ENCODE measurements at places on chromosomes 2 and 18. TPM values are rescaled to one million over a fixed set of nuclear protein-coding genes. Genes with fewer than 3 reads are reported as not detected.
A peak's percentile ranks its signal among the peaks of the same experiment; 100 is the strongest.

DNA sequence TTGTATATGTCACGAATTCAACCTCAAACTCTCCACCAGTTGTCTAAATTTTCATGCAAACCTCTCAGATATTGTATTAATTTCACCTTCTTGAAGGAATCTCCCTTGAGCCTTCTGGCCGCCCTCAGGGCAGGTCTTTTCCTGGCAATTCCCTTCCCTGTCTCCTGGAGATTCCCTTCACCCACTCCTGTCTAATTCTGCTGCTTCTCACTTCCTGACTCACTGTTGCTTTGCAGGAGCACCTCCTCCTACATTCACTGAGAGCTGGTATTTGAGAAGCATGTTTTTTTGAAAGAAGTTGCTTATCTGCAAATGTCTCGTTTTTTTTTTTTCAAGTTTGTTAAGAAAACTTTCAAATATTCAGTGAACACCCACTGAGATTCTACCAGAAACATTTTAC, 79.9 kb upstream of the OTOS start:
- DNase-seq = no peak

- no peak for DNase-seq
These were observed 308.4 kb upstream of the MYT1L start for GRCh38 chr2:2639251-2640139.

- DNase-seq = no peak
These were observed 231.8 kb upstream of the MYT1L start for GRCh38 chr2:2562867-2563266.

DNA sequence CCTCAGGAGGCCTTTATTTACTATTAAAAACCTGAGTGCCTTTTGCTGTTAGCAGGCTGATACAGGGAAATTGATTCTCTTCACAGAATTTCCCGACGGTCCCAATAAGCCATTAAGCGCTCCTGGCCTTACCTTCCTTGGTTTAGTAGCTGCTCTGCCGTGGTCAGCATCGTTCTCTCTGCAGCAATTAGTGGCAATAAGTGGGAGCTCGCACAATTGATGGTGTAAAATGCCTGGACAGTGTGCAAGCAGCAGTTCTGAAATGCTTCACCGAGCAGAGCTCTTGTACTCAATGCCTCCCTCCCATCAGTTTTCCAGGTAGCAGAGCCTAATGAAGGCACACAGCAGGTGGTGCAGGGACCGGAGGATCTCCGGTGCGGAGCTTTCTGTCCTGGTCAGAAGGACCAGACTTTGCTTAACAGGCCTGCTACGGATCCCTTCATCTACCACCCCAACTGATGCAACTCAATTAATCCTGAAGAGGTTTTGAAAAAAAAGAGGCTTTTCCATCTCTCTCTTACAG, 1.1 kb upstream of the LINC00305 start:
- DNase-seq = no peak

DNA sequence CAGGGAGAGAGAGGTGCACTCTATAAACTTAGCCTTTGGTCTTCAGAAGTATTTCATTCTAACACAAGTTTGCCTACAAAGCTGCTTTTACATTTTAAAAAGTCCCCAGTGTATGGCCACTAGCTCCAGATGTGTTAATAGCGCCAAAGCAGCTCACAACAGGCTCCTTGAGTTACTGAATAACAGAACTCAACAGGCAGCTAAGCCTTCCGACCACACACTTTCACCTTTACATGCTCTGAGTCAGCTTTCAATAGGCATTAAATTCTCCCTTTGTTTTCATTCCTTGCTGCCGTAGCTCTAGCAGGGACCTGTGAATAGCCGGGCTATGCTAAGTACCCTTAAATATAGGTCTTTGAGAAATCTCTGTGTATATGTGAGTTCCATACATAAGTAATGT, 262.8 kb upstream of the PARD3B start:
- DNase-seq = no peak

- DNase-seq = no peak
These were observed 315.6 kb downstream of the SETBP1 start for GRCh38 chr18:44996261-44996660.

DNA sequence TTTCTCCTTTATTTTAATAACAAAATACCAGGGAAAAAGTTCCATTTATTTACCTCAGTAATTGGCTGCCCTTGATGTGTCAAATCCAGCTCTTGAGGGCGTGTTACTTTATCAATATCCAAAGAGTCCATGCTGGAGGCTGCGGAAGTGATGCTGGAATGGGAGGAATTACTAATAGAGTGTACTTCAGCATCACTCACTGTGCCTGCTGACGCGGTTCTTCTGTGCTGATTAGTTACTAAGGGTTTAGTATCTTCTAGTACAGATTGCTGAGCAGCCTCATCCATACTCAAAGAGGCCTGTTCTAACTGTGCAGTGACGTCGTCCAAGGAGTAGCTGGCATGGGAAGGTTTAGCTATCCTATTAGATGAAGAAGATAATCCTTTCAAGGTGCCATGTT, 45.6 kb downstream of the RAPH1 start:
- no peak for DNase-seq

- DNase-seq = no peak
These were observed 55.0 kb downstream of the TMEM163 start for GRCh38 chr2:134663451-134664450.

- DNase-seq = no peak
These were observed 186.8 kb upstream of the RND3 start for GRCh38 chr2:150674283-150674682.

GRCh38 chr2:133296401-133296800, 271.9 kb downstream of the NCKAP5 start:
- no peak for DNase-seq

GRCh38 chr18:34697233-34697632, 12.9 kb upstream of the DTNA start:
- DNase-seq = no peak

DNA sequence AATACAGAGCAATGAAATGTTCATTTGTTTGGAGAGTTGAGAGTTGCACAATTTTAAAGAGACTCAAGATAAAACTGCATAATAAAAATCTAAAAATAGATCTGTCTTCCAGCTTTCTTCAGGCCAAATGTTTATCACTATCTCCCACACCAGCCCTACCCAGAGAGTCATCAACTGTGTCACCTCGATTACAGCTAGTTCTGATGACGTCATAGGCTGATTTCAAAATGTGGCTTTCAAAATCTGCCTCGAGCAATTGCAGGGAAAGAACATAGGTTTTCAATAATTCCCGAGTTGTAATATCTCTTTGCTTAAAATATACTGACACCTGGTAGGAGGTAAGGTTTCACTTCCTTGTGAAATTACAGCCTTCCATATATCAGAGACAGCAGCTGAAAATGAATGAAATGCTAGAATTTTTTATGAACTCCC, 677.6 kb upstream of the ID2 start:
- no peak for DNase-seq

- no peak for DNase-seq
These were observed 56.7 kb upstream of the ASAP2 start for GRCh38 chr2:9149726-9150567.

DNA sequence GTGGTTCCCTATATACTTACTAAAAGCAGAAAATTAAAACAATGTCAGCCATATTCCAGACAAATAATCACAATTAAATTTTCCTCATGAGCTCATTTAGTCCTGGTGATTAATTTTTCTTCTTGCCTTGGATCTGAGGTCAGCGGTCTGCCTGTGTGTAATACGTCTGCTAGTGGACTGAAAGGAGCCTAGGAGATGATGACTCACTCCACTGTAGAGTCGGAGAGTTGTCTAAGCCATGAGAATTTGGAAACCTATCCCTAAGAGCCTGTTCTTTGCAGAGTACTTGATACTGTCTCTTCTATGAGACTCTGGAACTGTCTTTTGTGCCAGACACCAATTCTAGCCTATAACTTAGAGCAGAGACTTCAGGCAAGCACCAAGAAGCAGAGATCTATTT, 94.2 kb upstream of the RAB27B start:
- DNase-seq = peak; percentile 36

DNA sequence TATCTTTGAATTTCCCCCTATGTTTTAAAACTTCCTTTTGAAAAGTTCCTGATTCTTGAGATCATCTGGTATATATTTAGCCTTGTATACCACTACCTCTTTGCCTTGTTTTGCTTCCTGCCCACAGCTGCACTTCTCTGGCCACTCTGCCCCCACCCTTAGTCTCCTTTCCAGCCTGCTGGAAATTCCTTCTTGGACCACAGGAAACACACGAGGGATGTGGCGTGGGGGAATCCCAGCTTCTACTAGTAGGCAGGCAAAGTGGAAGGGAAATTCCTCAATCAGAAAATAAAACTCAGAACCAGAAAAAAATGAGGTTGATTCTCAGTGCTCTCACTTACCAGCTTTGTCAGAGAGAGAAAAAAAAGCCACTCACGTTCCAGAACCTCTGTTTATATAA, 13.4 kb downstream of the IL18RAP start:
- no peak for DNase-seq

- peak; percentile 23 for DNase-seq
These were observed 260.5 kb downstream of the CCDC85A start for GRCh38 chr2:56444339-56444738.

- no peak for DNase-seq
These were observed 4.1 kb upstream of the TNP1 start for GRCh38 chr2:216863946-216864345.

- DNase-seq = no peak
These were observed 2.8 kb downstream of the ASB18 start for GRCh38 chr2:236261452-236261851.

- no peak for DNase-seq
These were observed 385.5 kb upstream of the HNRNPA3 start for GRCh38 chr2:176826984-176827668.

- no peak for DNase-seq
These were observed 48.6 kb downstream of the SPATS2L start for GRCh38 chr2:200354833-200355751.

GRCh38 chr18:68564351-68564750, 150.6 kb downstream of the TMX3 start:
- DNase-seq = no peak

GRCh38 chr2:51219468-51219867, 187.5 kb upstream of the NRXN1 start:
- no peak for DNase-seq

DNA sequence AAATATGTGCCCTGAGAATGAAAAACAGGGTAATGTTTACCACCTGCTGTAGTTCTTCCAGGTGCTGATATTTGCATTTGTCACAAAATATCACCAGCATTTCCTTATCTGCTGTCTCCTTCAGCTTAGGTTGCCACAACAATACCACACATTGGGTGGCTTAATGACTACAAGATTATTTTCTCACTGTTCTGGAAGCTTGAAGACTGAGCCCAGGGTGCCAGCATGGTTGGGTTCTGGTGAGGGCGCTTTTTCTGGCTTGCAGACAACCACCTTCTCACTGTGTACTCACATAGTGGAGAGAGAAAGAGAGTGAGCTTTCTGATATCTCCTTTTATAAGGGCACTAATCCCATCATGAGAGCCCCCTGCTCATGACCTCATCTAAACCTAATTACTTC, 407.5 kb upstream of the RGPD4 start:
- no peak for DNase-seq

GRCh38 chr2:222043897-222044296, 254.9 kb downstream of the PAX3 start:
- no peak for DNase-seq

DNA sequence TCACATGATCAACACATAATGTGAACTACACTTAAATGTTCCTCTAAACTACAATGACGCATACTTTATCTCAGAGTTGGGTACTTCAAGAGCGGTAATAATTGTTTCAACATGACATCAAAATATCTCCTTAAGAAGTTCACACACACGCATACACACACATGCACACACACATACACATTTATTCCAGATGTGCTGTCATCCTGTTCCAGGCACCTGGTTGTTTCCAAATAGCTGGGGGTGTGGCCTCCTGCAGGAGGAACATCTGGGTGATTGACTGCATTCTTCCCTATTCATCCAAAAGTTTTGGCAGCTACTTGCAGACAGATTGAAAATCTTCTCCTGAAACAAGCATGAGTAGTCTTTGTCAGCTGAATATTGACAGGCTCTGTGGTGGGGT, 37.9 kb upstream of the PIK3C3 start:
- no peak for DNase-seq

DNA sequence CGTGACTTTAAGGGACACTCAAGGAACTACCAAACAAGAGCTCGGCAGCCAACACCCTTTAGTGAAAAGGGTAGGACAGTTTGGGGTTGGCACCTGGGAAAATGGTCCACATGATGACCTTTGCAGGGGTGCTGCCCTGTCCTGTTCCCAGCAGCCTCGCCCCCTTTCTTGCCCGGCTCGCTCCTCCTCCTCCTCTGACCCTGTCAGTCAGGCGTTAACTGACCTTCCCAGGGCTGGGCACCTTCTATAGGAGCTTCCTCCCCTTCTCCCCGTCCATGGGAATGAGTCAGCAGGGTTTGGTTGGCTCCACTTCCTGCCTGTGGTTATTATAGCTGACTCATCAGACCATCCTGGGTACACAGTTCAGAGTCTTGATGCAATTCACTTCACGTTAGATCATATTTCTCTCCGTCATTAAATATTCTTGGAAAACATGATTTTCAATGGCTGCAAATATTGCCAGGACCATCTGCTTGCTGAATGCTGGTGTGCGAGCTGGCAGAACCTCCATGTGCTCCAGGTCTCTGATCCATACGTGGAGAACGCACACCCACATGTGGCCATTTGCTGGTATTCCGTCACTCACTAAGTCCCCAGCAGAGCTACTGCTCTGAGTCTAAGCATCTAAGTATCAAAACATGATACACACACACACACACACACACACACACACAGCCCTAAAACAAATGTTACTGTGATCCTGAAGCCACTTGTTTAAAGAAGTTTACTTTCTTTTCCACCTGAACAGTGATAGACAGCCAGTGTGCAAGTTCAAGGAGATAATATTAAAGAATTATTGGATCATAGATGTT, 185.0 kb downstream of the ANAPC1 start:
- peak; percentile 88 for DNase-seq

The KIF5C gene
- total RNA-seq = 0.58 TPM

The IL37 gene
- not detected for total RNA-seq

The AOX1 gene
- total RNA-seq = 3.8 TPM

The SOX11 gene
- total RNA-seq = 12.7 TPM

The RGPD4 gene
- not detected for total RNA-seq

The COL4A3 gene
- not detected for total RNA-seq

The RESP18 gene
- not detected for total RNA-seq

The YWHAQ gene
- total RNA-seq = 305 TPM

The TUBA3E gene
- total RNA-seq = not detected

The SAP130 gene
- total RNA-seq = 10.7 TPM

The CDK15 gene
- 1.6 TPM for total RNA-seq

The B3GNT7 gene
- total RNA-seq = 0.44 TPM

The CCBE1 gene
- 9.0 TPM for total RNA-seq

The GPR45 gene
- not detected for total RNA-seq

The NCL gene
- total RNA-seq = 224 TPM

The BCL11A gene
- 6.1 TPM for total RNA-seq

The GRHL1 gene
- total RNA-seq = 0.82 TPM

The MAP3K19 gene
- not detected for total RNA-seq

The NOSTRIN gene
- total RNA-seq = 20.1 TPM

The ZAP70 gene
- 2.7 TPM for total RNA-seq

The CMPK2 gene
- total RNA-seq = 36.6 TPM
